ENCODE measurements at places on chromosomes 2 and 18.
A peak's percentile ranks its signal among the peaks of the same experiment; 100 is the strongest.

DNA sequence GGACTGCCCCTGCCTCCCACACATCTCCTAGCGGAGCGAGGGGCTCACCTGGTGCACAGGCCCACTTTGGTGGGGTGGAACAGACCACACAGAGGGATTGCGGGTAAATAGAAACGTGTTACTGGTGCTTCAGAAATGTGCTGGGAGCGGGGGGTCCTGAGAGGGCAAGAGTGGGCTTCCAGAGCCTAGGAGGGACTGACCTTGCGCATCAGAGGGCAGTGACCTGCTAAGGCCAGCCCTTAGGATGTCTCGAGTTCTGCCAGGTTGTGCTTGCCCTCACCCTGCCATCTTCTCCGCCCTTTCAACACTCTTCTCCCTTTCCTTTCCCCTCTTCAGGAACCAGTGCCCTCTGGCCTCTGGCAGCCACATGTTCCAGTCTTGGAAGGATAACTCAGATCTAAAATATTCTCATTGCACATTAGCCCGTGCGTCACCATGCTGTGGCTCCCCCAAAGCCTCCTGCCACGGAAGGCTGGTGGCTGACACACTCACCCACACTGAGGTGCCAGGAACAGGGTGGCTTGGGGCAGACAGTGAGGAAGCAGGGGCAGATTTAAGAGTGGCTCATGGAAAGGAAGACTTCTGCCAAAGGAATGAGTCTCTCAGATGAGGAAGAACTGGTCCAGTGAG lies 89.6 kb downstream of the MCFD2 start:
- DNase-seq, result no peak

DNA sequence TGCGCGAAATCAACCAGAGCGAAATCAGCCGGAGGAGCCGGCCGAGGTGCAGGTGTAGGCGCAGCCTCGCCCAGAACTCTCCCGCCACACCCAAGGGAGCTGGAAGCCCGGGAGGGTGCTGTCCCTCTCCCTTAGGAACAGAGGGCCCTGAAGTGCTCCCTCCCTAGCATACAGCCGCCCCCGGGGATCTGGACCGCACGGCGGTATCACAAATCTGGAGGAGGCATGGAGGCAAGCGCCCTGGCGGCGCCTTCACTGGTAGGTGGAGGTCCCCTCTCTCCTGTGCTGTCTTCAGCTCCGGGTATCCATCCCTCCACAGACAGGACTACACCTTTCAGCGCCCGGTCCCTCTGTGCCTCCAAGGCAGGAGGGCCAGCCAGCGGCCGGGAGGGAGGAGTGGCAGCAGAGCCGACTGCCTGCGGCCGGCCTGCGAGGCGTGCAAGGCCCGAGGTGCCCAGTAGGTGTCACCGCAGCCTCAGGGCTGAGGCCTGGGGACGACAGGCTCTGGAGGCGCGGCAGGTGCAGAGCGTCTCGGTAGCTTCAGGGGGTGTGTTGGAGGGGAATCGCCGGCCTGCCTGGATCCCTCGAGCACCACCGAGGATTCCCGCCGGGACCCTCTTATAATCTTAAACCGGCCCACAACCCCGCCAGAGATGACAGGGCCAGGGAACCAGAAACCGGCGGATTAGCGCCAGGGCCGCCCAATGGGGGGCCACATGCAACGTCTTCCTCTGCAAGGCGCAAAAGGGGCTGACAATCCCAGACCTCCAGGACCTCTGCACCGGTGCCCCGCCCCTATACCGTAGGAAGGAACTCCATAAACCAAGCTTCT lies 2.8 kb downstream of the IHH start:
- peak; percentile 47 for DNase-seq

DNA sequence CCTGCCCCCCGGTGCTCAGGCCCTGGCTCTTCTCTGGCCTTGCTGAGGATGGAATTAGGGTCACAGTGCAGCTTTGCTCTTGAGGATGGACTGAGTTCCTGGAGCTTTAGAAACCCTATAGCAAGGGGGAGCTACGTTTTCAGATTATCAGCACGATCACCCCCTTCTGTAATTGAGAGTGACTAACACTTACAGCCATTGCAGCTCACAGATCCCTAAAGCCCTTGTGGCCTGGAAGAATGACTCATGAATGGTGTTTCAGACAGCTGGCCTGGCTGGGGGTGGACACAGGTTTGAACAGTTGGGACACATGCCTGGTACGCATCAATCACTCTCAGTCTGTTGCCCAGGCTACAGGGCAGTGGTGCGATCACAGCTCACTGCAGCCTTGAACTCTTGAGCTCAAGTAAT lies 79.7 kb upstream of the IGFBP5 start:
- DNase-seq, result no peak

GRCh38 chr18:63553081-63553480 lies 10.9 kb downstream of the SERPINB12 start:
- no peak for DNase-seq

DNA sequence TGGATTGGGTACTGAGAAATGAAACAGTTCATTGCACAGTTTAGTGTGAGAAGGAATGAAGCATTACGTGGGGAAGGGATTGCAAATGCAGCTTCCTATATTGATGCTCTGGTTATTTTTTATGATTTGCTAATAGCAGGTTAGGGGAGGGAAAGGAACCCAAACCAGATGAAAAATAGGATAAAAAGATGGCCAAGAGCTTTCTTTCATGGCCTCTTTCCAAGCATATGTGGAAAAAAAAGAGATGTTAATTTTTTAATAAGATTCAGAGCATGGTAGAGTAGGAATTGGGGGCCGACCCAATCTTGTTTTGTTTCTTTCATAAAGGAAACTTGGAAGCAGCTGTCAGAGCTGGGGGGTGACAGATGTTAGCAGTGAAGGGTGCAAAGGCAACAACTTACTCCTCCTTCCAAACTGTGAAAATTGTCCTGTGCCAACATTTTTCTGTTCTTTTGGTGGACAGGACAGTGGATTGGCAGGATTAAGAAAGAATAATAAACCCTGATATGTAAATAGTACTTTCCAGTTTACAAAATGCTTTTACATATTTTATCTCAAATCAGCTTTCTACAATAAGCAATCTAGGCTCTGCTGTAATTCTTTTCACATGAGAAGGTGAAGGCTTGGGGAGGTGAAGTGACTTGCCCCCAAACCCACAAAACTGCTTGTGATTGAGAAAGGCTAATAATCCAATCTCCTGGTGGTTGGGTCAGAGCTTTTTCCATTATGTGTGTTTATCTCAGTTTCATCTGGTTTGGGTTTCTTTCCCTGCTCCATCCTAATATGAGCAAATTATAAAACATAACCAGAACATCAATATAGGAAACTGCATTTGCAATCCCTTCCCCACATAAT lies 270.1 kb downstream of the ETAA1 start:
- no peak for DNase-seq

GRCh38 chr2:9178110-9178903 lies 28.3 kb upstream of the ASAP2 start:
- no peak for DNase-seq

DNA sequence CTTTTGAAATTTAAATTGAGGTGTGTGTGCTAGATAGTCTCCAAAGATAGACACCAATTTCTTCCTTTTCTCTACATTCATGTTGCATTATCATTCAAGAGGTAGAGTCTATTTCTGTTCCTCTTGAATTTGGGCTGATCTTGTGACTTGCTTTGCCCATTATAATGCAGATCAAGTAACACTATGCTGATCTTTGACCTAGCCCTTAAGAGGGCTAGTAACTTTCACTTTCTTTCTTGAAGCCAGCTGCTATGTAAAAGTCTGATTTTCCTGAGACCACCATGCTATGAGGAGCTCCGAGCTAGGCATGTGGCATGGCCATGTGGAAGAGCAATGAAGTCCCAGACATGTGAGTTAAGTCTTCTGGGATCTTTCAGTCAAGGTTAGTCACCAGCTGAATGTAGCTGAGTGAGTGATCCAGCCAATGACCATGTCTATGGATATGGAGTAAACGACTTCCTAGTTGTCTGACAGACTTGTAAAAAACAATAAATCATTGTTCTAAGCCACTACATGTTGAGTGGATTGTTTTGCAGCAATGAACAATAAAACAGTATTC lies 189.4 kb upstream of the CWC22 start:
- DNase-seq, result no peak

- no peak for DNase-seq
These were observed 478.6 kb downstream of the SLC4A3 start for GRCh38 chr2:220106065-220106464.

- peak; percentile 1 for DNase-seq
These were observed 28.0 kb downstream of the SERPINB11 start for GRCh38 chr18:63730773-63731172.

DNA sequence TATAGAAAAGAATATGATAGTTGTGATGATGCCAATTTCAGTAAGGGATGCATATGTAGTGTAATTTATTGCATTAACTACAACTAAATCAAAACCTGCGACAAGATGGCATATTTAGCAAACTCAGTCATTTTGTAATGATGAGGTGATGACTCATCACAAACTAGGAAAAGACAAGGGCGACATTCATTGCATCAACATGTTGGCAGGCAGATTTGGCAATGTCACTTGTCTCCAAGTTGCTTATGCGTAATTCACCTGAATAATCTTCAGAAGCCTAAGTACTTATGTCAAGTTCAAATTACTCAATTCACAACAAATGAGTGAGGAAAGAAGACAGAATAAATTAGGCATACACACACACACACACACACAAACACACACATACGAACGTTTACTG lies 273.2 kb upstream of the RGPD4 start:
- DNase-seq, result no peak

GRCh38 chr2:240126731-240127130 lies 9.4 kb downstream of the COPS9 start:
- no peak for DNase-seq

GRCh38 chr2:44939106-44940048 lies 2.1 kb upstream of the SIX3 start:
- no peak for DNase-seq

DNA sequence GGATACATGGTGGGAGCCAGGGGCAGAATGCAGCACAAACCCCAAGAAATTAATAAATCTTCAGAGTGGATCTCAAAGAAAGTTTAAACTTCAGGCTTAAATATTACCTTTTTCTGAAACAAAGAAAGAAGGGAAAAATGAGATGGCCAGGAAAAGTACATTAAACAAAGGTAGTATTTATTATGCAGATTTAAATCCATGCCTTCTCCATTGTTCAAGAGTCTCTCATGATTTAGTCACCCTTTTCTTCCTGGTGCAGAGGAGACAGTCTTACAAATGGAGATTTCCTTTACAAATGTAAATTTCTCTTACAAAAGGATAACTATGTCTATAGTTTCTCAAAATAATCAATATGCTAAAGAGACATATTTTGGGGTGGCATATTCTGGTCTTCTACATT lies 33.4 kb upstream of the PPM1B start:
- DNase-seq, result no peak

DNA sequence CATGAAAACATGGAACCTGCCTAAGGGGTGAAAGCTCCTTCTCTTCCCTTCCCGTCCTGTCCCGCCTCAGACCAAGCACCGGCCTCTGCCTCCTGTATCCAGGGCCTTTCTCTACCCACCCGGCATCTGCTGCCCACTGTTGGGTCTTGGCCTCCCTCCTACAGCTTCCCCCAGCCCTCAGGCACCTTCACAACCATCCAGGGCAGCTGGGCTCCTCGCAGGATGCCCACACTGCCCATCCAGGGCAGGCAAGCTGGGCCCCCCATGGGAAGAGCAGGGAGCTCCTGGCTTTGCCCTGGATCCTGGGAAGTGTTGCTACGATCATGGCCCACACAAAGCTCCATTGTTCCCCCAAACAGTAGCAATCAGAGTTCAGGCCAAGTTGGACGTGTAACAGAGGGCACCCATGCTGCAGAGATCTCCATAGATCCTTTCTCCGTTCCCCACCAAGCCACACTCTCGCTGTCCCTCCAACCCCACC lies 206.6 kb downstream of the NDUFA10 start:
- no peak for DNase-seq

DNA sequence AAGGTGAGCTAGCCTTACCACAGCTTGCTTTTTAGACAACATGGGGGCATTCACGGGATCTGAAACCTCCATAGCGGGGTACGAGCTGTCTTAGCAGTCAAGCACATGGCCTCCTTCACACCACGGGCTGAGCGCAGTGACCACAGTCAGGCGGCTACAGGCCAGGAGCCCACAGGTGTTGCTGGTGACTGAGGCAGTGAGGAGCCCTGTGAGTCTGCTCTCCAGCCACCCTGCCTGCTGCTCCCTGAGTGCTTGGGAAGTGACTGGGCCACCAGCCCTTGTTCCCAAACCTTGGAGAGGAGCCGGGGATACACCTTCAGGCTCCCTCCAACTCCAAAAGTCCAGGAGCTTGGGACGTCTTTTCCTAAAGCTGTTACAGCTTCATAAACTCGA lies 418.1 kb upstream of the MYT1L start:
- no peak for DNase-seq

DNA sequence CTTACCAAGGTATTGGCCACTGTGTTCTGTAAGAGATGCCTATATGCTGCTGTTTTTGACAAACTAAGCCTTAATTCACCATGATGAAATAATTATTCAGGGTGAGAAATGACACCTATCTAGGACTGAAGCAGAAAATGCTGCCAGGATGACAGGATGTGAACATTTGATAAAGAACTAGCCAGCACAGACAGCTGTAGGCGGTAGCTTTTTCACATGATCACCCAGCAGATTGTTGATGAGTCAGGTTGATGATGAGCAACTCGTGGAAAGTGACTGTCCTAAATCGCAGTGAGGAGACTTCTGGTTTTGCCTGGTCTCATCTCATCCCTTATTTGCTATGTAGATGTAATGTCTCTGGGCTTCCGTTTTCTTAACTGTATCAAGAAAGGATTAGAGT lies 144.1 kb downstream of the PRPF40A start:
- DNase-seq, result no peak

DNA sequence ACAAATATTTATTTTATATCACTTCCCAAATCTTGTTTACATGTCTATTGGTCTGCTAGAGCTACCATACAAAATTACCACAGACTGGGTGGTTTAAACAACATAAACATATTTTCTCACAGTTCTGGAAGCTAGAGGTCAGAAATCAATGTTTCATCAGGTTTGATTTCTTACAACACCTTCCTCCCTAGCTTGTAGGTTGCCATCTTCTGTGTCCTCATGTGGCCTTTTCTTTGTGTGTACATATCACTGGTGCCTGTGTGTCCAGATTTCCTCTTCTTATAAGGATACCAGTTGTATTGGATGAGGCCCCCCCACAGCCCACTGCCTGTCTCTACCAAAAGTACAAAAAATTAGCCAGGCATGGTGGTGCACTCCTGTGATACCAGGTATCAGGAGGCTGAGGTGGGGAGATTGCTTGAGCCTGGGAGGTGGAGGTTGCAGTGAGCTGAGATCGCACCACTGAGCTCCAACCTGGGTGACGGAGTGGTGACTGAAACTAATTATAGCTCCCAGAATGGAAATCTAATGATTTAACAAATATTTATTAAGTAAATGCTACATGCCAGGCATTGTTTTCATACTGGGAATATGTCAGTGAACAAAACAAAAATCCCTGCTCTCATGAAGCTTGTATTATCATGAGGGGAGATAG lies 13.6 kb downstream of the EML4 start:
- DNase-seq, result no peak
